Upper lobe of right lung (tissue), 1 donor: ENCODE measurements at places on chromosomes 2 and 18. TPM values are rescaled to one million over a fixed set of nuclear protein-coding genes. Genes with fewer than 3 reads are reported as not detected.

Gene NAT8
- total RNA-seq: not detected

Gene POTEJ
- not detected for total RNA-seq

Gene OTOF
- total RNA-seq: 0.69 TPM

Gene RESP18
- not detected for total RNA-seq

Gene VWC2L
- not detected for total RNA-seq

Gene SETBP1
- 39.5 TPM for total RNA-seq

Gene PRKCE
- 65.6 TPM for total RNA-seq

Gene SP140
- 12.7 TPM for total RNA-seq
